ENCODE measurements at places on chromosomes 3 and 15. TPM values are rescaled to one million over a fixed set of nuclear protein-coding genes. Genes with fewer than 3 reads are reported as not detected.

DNA sequence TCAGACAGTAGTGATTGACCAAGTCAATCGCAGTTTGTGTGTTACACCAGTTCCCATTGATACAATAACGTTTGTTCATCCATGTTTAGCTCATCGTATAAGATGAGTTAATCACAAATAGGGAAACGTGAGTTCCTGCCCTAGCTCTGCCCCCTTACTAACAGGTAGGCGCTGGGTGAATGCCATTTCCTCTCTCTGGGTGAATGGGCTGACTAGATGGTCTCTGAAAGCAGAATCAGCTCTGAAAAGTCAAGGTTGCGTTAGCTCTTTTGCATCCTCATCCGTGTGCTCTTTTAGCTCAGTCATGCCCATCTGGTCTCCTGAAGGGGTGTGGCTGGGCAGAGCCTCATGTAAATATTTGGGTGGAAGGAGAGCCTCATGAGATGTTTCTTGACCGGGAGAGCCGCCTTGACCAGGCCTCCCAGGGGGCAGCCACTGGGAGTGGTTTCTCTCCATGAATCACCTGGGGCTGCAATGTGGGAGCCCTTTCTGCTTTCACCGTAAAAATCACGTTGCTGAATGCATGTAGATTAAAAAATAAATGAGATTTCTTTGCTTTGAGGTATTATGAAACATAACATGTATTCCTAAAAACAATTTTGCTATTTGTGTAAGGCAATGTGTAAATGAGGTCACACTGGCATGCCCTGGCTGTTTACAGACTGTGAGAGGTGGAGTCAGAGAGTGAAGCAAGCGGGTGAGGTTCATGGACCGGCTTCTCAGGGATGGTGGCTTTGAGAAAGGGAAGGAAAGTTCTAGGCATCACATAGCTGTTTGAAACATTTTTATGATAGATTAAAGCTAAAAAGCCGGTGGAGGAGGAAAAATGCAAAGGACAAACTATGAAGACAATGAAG, 108.4 kb upstream of the RASGRP1 start:
- H3K27ac ChIP-seq = no peak overlapping the region
- no peak for DNase-seq
- H3K27me3 ChIP-seq = peaks cover 11% of the 10 kb centered on the region
- no peaks in the 10 kb centered on the region for H3K36me3 ChIP-seq

DNA sequence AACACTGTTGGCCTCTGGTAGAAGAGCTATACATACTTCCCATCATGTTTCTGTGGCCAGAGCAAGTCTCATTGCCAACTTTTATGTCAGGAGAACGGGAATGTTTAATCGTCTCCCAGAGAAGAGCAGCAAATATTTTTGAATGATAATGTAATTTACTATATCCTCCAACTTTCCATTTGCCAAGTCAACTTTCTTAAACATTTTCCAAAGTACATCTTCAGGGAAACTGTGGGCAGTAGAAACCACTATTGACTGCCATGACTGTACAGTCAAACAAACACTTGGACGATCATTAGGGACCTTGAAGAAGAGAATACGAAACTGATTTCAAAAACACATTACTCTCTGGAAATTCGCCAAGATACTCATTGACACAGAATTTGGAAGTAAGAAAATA, 201.5 kb downstream of the GABRB3 start:
- H3K36me3 ChIP-seq = no peaks in the 10 kb centered on the region
- H3K4me1 ChIP-seq = no peaks in the 10 kb centered on the region
- H3K27me3 ChIP-seq = no peaks in the 10 kb centered on the region
- H3K27ac ChIP-seq = no peak overlapping the region

GRCh38 chr3:112579232-112579631, 17.4 kb downstream of the SLC35A5 start:
- H3K36me3 ChIP-seq = peaks cover 10% of the 10 kb centered on the region
- peaks cover 4% of the 10 kb centered on the region for H3K4me1 ChIP-seq
- H3K27ac ChIP-seq = no peak overlapping the region
- no peak for DNase-seq

DNA sequence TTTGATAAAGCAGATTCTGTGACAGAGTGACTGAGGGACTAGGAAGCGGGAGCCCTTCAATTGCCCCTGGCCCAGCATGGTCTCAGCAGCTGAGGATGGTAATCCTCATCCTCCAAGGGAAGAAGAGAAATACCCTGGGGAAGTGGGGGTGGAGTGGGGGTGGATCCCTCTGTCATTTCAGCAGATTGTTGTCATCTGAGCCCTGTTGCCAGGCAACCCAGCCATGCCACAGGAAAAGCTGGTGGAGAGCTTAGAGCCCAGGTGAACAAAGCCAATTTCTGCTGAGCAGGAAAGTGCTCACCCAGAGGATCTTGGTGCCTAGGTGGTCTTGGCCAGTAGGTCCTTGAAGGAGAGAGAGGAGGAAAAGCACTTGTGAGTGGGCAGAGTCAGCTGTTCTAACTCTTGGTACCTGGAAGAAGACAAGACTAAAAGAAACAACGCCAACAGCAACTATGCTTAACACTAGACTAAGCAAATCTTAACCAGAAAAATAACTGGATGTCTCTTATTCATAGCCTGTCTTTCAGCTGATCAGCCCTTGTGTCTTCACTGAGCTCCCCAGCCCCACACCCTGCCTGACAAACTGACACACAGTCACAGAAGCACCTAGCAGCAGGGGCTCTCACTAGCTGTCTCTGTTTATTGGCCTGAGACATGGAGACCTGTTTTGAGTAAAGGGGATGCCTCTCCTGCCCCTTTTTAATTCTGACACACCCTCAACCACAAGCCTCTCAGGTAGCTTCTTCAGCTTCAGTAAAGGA, 40.1 kb upstream of the DCLK3 start:
- H3K27me3 ChIP-seq = no peaks in the 10 kb centered on the region
- H3K27ac ChIP-seq = no peak overlapping the region
- peaks cover 4% of the 10 kb centered on the region for H3K36me3 ChIP-seq

- no peaks in the 10 kb centered on the region for H3K36me3 ChIP-seq
- DNase-seq = no peak
- no peaks in the 10 kb centered on the region for H3K4me1 ChIP-seq
- no peak overlapping the region for H3K27ac ChIP-seq
These were observed 158.9 kb upstream of the CADPS start for GRCh38 chr3:63034101-63034500.

DNA sequence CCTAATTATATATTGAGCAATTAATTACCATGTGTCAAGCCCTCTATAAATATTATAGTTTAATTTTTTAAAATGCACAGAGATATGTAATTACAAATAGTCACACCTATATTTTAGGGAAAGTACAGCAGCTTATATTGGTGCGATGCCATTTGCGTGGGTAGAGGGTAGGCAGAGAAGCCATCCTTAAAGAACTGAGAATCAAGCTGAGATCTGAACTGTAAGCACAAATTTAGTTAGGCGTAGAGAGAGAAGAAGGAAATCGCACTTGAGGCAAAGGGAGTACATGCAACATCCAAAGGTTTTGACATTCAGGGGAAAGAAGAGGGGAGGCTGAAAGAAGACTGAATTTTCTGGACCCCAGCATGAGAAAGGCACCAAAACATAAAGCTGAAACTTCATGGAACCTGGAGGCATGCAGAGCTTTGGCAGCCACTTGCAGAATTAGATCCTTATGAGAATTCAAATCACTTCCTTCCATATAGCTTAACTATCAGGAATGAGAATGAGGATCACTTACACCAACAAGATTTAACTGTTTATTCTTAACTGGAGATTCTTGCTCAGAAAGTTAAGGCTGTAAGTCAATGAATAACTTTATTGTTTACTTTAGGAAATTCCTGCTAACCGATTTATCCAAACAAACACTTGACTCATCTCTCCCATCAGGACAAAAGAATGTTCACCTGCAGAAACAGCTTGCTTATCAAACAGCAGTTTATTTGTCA, 114.3 kb downstream of the TGFBR2 start:
- H3K36me3 ChIP-seq = no peaks in the 10 kb centered on the region
- DNase-seq = no peak
- no peak overlapping the region for H3K4me3 ChIP-seq
- H3K27ac ChIP-seq = no peak overlapping the region

The GUCA1C gene
- not detected for total RNA-seq

The PLSCR5 gene
- total RNA-seq = not detected

The GOLGA8T gene
- total RNA-seq = 0.19 TPM

The LSMEM2 gene
- total RNA-seq = not detected

Measured in type B pancreatic cell (in vitro differentiated cells).